ENCODE measurements at places on chromosomes 13 and 19.

DNA sequence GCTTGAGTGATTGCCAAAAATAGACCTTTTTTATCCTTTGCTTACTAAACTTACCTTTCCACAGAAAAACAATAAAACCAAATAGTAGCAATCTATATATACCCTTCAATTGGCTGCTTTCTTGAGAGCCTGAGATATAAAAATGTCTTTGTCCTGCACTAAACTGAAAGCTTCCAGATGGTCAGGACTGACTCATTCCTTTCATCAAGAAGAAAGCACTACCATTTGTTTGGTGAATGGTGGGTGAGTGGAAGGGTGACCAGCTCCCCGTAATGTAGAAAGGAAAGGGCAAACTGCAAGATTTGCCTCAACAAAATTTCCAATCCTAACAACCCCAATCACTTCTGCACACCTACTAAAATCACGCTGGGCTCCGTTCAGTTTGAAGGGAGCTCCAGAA lies 67.8 kb downstream of the SACS start:
- no peak for DNase-seq

- DNase-seq: no peak
These were observed 206.7 kb upstream of the RFC3 start for GRCh38 chr13:33611121-33611805.

DNA sequence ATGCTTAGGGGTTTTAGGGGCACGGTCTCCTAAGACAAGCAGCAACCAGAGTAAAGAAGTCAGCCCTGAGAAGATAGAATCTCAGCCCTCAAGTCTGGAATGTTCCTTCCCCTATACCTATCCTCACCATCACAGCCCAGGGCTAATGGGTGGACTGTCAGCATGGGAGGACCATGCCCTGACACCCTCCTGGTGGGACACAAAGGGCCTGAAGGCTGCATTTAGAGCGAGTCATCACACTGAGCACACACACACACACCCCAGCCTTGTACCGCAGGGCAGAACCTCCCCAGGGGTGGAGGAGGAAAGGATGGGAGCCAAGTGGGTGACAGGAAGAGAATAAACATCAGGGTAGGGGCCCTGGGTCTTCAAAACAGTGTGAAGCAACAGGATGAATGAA lies 174.8 kb upstream of the SERP2 start:
- no peak for DNase-seq

DNA sequence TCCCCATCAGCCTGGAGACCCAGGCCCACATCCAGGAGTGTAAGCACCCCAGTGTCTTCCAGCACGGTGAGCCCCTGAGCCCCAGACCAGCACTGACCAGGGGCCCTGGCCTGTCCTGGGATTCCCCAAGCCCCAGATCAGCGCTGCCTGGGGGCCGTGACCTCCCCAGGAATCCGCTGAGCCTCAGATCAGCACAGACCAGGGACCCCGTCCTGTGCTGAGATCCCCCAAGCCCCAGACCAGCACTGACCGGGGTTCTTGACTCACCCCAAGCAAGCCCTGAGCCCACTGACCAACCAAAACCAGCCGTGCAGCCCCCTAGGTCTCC lies 5.7 kb downstream of the MCOLN1 start:
- DNase-seq: no peak

GRCh38 chr13:37621811-37622361 lies 23.3 kb upstream of the POSTN start:
- DNase-seq: no peak

DNA sequence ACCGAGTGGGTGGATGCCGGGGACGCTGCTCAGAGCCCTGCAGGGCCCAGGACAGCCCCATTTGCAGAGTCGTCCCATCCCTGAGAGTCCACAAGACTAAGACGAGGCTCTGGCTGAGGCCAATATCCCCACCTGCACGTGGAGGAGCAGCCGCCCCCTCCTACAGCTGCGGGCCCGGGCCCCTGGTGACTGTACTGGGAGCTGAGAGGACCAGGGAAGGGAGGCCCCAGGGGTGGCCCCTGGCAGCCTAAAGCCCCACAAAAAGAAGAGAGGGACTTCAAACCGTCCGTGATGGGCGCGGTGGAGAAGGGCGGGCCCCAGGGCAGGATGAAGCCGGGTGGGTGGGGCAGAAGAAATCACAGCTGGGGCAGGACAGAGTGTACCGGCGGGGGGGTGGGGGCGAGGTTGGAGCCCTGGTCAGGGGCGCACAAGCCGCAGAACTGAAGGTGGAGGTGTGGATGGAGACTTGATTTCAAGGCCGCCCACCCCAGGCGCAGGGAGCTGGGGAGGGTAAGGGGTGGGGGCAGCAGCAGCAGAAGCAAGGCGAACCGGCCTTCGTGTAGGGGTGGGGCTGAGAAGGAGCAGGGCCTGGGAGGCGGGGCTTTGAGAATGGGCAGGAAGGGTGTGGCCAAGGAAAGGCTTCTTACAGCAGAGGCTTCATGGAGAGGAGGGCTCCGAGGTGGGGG lies 12.9 kb downstream of the CFD start:
- DNase-seq: peak; percentile 70

- no peak for DNase-seq
These were observed 103.7 kb upstream of the USP29 start for GRCh38 chr19:57016076-57016475.

DNA sequence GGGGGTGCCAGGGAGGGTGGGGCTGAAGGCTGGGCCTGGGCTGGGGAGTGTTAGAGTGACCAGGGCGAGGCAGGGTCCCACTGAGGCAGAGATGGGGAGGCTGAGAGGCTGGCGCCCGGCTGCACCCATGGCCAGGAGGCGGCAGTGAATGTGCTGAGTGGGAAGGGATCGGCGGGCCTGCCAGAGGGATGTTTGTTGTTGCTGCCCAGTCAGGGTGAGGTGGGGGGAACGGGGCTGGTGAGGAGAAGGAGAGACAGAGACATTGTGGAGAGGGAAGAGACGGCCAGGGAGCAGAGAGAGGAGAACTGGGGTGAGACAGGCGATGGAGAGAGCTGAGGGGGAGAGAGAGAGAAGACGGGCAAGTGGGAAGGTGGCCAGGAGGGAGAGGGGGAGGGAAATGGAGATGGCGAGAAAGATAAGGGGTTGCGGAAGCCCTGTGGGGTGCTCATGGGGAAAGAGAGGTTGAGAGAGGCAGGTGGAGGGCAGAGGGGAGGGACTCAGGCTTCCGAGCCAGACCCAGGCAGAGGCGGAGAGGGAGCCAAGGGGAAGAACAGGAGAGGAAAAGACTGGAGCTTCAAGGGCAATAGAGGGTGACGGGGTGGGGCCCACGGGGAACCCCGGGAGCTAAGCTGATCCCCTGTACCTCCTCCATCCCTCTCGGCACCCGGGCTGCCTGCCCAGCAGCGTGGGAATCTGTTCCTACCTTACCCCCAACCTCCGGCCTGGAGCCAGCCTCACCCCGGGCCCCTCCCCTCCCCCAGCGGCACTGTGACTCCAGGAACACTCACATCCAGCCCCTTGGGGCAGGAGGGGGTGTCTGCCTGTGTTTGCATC lies 690 bp upstream of the B3GNT8 start:
- peak; percentile 32 for DNase-seq

- no peak for DNase-seq
These were observed 1581.5 kb upstream of the PCDH20 start for GRCh38 chr13:62997038-62997599.

- no peak for DNase-seq
These were observed 73.9 kb upstream of the OXGR1 start for GRCh38 chr13:97068151-97068550.

DNA sequence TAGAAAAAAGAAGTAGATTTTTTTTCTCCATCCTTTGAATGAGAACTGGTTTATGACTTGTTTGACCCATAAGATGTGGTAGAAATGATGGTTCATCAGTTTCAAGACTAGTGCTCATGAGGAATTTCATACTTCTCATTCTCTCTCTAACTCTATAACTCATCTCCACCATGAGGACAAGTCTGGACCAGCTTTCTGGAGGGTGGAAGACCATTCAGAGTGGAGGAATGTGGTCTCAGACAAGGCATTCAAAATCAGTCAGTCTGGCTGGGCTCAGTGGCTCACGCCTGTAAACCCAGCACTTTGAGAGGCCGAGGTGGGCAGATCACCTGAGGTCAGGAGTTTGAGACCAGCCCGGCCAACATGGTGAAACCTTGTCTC lies 3.5 kb upstream of the EID2 start:
- DNase-seq: no peak

DNA sequence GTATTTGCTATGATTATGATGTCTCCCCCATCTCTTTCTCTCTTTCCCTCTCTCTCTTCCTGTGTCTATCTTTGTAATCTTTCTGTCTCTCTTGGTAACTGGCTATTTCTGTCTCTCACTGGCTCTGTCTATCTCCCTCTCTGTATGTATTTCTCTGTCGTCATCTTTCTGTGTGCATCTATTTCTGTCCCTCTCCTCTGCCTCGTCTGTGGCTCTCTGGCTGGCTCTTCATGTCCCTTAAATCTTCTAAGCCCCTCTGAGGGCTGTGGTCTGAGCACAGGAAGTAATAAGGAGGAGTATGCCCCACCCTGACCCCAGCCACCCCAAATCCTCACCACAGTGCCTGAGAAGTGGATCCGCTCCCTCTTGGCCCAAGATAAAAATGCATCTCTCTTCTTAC lies 104.4 kb downstream of the DNAJC15 start:
- no peak for DNase-seq

DNA sequence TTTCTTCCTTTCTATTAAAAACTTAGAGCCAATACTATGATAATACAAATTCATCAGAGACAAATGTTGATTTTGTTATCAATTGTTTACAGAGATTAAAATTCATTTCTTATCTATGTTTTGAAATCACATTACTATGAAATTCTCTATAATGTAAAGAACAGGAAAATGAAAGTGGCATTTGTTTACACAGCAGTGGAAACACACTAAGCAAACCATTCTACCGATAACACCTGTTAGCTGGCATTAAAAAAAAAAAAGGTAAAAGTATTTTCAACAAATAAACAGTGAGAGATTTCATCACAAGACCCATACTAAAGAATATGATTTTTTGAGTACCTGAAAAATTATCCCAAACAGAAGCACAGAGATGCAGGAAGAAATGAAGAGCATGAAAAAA lies 4.8 kb upstream of the CCDC70 start:
- no peak for DNase-seq

GRCh38 chr13:20190481-20191310 lies 2.0 kb downstream of the GJB2 start:
- no peak for DNase-seq

- no peak for DNase-seq
These were observed 7.7 kb downstream of the DOCK6 start for GRCh38 chr19:11254666-11255065.

DNA sequence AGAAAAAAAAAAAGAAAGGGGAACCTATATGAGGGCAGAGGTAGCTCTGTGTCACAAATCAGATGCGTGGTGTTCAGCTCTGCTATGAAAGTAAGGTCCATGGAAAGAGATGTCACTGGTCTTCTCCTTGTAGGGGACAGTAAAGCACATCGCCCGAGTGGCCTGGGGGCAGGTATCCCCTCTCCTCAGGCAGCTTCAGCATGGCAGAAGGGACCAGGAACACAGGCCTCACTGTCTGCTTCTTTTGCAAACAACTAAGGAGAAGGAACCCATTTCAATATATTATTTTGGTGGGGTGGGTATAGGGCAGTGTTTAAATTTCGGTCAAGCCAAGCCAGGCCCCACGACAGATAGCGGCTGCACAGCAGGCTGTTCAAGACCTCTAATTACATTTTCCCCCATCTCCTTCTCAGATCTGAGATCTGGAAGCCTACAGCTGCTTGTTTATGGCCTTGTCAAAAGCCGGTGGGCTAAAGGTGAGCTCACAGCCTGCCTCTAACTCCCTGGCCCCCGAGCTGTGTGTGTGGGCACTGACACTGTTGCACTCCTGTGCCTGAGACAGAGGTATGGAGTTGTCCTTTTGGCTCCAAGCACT lies 72.8 kb downstream of the HSPH1 start:
- no peak for DNase-seq

DNA sequence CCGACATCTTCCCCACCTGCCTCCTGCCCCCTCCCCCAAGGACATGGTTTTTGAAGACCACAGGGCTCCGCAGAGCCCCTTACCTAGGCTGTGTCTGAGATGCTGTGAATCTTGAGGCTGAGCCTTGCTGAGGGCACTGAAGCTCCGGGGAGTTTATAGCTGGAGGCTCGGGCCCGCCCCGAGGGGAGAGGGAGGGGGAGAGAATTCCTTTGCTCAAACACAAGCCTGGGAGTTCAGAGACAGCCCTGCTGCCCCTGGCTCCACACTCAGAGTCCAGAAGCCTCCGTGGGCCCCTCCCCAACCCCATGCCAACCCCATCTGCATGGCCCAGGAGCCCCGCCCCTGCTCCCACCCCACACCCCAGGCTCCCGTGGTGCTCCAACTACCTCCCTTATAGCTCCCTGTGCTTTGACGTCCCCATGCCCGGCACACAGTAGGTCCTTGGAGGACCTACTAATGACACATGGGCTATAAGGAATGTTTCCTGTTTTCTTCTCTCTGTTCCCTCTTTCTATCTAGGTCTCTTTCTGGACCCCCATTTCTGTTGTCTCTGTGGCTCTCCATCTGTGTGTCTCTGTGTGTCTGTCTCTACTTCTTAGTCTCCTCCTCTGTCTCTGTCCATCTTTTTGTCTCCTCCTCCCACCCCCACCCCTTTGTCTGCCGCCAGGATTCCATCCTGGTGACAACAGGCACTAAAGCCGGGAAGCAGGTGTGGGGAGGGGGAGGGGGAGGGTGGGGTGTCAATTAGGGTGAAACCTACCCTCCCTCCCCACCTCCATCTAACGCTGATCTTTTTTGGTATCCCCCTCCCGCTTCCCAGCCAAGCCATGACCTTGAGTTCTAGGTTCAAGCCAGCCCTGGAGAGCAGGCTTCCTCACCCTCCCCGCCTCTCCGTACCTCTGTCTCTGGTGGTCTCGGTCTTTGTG lies at the start of gene TNNT1:
Gene TNNT1, minus strand, starts transcription at position 129 of the 926 bp plus-strand sequence. CDS start 2,049 bp downstream, outside the sequence.
- no peak for DNase-seq

GRCh38 chr13:21637296-21637695 lies 33.3 kb upstream of the MICU2 start:
- DNase-seq: peak; percentile 38

- DNase-seq: no peak
These were observed 33.0 kb downstream of the ZIC2 start for GRCh38 chr13:100014621-100015020.

DNA sequence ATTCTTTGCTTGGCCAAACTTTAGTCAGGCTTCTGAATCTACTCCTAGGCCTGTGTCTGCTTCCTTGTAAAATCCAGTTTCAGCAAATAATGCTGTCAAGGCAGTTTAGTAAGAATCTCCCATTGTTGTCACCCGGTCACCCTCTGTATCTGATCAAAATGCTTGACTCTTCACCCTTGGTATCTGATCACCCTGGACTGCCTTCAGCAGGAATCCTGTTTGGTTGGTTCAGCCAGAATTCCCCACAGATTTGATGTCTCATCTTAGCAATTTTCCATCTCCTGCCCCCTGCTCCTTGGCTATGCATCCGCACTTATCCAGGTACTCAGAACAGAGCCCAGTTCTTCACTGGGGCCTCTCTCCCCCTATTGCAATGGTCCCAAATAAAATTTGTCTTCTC lies 172.4 kb upstream of the UBL3 start:
- DNase-seq: no peak

- no peak for DNase-seq
These were observed 8.5 kb downstream of the MLLT1 start for GRCh38 chr19:6271251-6271650.
